Memory B cell (primary cell): ENCODE measurements at places on chromosomes 2 and 18.

DNA sequence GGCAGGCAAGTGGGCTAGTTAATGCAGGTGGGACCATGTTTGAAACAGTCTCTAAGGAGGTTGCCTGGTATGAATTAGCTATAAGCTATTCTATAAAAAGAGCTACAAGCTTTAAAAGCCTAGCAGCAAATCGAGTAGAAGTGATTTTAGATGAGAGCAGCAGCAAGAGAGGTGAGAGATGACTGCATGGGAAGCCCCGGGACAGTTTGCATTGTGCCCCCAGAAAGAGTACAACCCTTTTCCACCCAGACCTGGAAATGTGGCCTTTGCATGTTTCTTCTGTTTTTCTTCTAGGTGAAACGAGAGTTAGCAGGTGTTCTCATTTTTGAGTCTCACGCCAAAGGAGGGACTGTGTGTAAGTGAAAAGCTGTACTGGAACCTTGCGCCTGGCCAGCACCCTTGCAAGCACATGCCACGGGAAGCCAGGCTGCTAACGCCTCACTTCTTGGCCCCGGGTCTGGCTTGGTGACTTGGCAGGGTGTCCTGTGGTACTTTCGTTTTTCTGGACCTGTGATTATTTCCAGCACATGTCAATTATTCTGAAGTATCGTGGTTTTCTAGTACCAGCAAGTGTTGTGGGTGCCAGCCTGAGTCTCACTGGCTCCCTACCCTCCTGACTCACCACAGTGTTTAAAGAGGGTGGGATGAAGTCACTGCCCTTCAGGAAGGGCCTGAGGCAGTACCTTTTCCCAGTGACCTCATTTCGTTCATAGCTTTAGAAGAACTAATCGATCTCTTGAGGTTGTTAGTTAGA is 90.3 kb upstream of the MAP3K20 start:
- DNase-seq, result no peak

GRCh38 chr2:10283106-10284062 is 19.3 kb upstream of the HPCAL1 start:
- DNase-seq, result no peak

DNA sequence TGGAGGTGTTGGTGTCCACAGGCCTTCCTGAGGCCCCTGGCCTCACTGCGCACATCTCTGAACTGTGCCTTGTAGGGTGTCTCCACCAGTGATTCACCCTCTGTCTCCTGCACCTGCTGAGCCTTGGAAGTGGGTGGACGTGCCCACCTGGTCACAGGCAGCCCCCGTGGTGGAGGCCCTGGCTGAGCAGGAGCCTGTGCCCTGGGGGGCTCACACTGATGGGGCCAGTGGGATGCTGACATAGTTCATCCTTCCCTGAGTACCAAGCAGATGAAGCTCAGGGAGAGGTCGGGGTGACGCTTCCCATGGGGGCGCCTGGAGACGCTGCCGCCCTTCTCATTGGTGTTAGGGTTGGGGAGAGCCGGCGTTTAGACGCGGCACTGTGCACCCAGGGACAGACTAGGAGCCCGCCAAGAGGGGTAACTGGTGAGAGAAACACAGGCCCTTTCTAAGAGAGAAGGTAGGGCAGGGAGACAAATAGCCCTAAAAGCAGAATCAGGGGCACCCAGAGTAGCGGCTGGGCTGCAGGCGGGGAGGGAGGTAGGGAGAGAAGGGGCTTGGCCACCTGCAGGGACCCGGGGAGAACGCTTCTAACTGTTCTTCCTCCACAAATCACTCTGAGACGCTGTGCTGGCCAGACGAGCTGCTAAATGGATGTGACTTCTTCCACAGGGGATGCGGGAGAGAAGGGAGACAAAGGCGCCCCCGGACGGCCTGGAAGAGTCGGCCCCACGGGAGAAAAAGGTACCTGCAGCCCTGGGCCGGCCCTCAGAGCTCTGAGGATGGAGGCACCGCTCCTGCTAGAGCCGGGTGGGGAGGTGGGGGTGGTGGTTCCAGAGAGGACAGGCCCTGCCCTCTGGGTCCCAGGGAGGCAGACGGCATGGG is 18.0 kb downstream of the COLEC11 start:
- DNase-seq, result no peak

GRCh38 chr2:235703711-235704295 is 210.0 kb downstream of the AGAP1 start:
- DNase-seq, result no peak
